Epithelial cell of prostate (primary cell): ENCODE measurements at places on chromosomes 5 and 9.

DNA sequence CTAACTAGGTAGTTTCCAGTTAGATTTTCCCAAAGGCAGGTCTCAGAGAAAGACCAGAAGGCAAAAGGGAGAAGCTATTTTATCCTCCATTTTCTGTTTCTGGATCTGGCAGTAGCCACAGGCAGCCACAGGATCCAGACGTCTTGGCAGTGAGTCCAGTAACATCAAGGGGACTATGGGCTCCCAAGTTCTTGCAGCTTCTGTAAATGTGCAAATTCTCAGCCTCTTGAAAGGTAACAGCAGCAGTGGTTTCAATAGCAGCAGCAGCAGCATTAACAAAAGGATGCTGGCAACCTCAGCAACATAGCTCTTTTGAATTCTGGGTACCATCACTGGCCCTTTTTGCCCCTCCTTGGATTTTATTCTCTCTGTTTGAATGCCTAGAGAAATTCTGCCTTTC lies 27.1 kb upstream of the IL33 start:
- DNase-seq, result no peak

DNA sequence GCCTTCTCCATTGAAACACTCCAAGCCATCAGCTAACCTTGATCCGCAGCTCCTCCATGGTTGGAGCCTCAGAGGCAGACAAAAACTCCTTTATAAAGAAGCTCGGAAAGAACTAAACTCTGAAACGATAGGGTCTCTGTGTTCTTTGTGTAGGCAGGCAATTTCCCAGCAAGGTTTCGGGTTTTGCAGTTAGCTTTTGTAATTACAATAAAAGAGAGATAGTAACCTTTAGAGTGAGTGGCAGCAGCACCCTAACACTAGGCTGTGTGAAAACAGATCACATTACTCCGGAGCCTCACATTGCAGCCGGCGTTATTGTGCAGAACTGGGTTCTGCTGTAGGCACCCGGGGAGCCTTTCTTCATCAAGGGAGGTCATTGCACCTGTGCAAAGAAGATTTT lies 115.8 kb upstream of the MAP3K1 start:
- DNase-seq, result no peak

- DNase-seq, result no peak
Measured at GRCh38 chr9:70415041-70415440, 584 bp upstream of the KLF9 start.

DNA sequence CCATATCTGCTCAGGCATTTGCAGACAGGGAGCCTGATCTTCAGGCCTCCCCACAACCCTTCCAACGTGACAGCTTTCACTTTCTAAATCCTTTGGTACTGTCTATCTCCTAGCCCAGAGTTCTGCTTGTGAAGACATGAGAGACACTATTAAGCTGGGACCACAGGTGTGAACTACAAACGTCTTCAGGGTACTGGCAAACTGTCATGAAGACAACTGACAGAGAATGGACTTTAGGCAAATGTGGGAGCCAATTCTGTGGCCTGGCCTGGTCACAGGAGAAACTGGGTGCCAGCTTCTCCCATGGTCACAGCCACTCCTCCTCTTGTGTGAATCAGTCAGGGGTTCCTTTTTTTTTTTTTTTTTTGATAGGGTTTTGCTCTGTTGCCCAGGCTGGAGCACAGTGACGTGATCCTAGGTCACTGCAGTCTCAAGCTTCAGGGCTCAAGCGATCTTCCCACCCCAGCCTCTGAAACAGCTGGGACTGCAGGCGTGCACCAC lies 10.4 kb downstream of the TRIM14 start:
- no peak for DNase-seq

DNA sequence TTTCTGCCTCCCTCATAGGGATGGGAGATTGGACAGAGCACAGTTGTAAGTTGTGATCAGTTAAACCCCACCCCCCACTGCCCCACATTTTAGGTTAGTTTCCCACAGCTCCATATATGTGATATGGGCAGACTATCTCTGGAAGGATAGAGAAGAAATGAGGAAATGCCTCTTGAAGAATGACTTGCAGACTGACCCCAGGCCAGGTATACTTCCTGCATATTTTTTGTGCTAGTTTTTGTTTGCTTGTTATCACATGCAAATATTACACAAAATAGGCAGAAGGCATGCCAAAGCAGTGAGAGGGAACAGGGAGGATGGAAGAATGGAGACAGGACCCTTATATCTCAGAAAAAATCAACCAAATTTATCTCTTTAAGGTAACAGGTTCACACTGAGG lies 10.1 kb upstream of the GLRX start:
- DNase-seq, result peak; percentile 46

DNA sequence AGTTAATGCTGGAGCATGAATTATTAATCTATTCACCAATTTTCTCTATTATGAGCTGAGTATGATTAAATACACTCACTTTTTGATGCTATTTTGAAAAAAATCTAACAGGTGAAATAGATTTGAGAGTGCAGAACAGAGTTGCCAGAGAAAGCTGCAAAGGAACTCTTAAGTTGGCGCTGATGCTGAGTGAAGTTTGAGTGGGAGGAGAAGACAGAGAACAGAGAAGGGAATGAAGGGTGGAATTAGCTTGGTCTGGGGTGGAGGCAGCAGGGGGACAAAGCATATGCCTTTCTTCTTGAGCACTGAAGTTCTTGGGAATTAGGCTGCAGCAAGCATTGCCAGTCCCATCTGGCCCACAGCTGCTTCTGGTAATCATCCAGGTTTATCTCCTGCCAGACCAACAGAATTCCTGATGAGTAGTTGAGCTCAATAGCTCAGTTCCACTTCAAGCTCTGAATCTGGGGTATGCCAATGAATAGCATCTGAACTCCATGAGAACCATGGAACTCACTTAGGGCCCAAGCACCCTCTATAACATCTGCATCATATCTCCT lies 290.1 kb downstream of the HINT1 start:
- DNase-seq, result no peak

DNA sequence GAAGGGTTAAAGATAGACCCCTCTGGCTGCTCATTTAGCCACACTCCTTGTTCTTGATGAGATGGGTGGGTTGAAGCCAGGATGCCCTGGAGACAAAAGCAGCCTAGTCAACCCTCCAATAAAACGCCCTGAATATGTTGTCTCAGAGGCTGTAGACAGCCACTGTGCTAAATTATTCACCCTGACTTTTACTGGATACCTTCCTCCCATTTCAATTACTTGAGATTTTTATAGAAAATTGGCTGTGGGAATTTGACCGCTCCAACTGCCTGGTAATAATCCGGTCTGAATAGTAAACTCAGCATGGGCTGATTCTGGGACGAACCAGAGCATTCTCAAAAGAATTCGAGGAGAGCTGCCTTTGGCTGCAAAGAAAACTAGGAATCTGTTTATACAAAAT lies 104.2 kb downstream of the SNX18 start:
- no peak for DNase-seq

DNA sequence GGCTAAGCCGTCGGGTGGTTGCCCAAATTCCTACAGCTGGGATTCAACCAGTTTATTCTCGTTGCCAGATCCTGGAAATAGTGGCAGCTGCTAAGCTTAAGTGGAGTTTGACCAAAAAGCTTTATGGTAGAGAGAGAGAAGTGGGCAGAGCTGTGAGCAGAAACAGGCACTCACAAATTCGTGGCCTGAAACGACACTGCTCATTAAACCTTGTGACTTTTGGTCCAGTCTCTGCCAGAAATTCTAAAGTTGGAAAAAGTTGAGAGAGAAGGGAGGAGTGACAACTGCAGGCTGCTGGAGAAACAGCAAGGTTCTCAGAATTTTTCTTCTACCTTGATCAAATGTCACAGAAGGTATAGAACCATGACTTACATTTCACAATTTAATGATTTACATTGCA lies 131.5 kb downstream of the MTX3 start:
- no peak for DNase-seq

DNA sequence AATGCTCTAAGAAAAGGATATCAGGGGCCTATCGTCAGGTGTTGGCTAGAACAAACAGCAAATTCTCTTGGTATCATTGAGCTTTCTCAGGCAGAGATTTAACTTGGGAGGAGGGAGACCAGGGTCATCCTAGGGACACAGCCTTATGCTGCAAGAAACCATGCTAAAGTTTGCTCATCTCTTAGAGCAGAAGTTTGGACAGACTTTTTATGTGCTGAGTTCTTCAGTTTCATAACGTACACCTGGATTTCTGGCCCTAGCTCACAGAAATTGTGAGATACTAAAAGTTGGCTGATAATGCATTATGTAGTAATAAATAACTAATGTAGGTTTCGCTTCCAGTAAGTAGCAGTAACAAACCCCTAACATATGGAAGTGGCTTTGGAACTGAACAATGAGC lies 1359.8 kb upstream of the CDH9 start:
- DNase-seq, result no peak

DNA sequence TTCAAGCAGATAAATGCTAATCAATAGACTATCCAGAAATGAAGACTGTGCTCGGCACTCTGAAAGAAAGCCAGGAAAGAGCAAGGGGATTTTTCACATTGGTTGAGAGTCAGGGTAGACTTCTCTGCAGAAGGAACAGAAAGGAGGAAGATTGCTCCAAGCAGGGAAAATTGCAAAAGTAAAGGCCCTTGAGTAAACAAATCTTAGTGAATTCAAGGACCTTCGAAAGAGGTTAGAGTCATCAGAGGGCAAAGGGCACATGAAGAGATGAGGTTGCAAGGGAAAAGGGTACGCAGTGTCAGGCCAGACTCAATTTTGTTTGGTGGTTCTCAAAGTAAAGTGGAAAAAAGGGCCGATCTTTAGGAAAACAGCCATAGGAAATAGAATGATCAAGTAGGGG lies 157.6 kb upstream of the RAI14 start:
- DNase-seq, result no peak

DNA sequence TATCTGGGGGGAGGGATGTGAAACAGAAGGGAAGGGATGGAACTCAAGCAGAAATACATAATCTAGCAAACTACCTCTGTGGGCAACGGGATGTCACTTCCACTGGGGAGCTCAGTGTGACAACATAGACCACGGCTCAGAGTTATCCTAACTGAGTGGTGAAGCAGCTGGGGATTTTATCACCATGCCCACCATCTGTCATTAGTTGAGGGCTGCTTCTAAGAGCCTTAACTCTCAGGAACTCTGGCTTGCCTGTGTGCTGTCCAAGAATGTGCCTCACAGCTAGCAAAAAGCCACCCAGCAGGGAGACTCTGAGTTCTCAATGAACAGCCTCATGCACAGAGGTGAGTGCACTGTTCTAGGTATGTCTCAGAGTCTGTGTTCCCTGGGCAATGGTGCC lies 90.6 kb upstream of the CXCL14 start:
- no peak for DNase-seq

GRCh38 chr9:3508521-3509291 lies 17.1 kb downstream of the RFX3 start:
- DNase-seq, result no peak

DNA sequence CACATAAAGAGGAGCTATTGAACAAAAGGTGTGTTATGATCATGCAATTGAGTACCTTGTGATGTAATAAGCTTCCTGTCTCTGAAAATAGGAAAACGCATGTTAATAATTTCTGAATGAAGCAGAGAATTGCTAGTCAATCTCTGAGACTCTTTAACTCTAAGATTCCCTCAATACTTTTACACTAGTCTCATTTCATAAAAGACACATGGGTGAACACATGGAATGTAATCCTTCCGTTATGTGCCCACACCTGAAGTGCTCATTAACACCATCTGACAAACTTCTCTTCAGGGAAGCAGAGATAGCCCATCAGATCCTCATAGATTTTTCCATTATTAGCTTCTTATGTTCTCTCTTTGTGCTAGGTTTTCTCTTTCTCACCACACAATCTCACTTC lies 182.4 kb downstream of the TLR4 start:
- DNase-seq, result no peak

- DNase-seq, result no peak
Measured at GRCh38 chr9:120465685-120466407, 114.1 kb downstream of the CDK5RAP2 start.

DNA sequence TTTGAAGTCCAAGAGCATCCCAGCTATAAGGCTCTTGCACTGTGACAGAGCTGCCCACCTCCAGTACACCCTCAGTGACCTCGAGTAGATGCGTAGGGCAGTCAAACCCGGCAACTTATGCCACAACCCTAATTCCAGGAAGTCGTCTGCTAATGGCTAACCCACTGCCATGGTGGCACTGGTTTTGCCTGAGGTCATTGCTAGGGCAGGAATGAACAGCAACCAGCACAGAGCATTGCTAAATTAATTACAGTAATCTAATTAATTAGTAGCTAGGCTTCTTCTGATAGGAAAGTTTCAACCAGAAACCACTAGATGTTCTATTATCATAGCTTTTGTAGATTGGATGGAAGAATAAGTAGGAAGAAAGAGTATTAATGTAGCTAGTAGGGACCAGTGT lies 122.8 kb downstream of the DPYSL3 start:
- no peak for DNase-seq

DNA sequence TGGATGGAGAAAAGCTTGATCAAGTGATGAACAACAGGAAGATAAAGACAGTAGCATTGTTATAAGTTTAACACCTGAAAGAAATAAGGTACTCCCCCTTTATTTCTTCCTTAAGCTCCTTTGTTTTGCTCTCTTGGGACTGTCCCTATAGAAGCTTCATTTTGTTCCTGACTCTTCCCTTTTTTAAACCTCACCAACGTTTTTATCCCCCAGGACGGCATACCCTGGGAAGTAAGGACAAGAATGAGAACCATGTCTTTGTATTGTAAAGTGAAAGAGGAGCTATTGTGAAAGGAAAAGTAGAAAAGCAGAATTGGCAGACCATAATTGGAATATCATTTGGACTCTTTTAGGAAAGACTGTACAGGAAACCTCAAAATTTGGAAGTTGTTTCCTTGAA lies 1368.6 kb upstream of the C9orf72 start:
- no peak for DNase-seq

DNA sequence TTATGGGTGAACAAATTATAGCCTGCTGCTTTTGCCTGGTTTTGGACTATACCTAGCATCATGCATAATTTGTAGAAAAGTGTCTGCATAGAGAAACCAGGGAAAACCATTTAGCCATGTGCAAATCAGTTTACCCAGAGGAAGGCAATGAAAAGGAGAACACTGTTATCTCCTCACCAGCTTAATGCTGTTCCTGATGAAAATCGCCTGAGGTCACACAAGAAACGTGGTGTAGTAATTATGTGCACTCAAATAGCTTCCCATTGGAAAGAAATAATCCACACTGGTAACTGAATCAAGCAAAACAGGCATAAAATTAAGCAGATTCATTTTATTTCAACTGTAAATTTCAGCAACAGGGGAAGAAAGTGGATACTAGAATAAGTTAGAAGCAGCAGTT lies 51.7 kb upstream of the FAM240B start:
- no peak for DNase-seq

DNA sequence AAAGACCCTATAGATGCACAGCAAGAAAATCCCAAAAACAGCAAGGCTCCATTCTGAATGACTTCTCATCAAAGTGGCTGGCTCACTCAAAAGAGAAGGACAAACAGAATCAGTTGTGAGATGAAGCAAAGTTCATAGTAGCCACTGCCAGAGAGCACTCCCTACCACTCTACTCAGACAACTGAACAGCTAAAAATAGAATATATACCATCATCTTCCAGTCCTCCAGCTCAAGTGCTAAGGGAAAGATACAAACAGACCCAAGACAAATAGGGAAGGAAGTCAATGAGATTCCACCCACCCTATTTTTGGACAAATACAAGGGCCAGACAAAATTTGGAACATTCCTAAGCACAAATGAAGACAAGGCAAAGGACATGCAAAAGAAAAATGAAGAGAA lies 20.6 kb downstream of the GNAQ start:
- DNase-seq, result no peak
